H1 (cell line): ENCODE measurements at places on chromosomes 3 and 15.

DNA sequence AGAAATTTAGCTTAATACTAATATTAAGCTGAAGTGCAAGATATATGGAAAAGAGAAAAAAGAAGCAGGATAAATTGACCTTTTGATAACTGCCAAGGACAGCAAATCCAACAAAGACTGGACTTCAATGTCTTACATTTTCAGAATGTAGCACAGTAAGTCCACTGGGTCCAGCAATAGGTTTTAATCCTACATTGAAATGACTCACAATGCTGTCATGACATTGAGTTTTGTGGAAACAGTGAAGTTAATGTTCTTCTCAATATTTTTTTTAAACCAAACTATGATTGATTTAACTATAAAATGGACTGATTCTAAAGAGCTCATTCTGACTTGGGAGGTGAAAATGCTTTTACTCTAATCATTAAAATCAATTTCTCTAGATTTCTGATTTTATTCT lies 166.6 kb upstream of the ZNF717 start:
- no peaks in the 10 kb centered on the region for H3K4me1 ChIP-seq
- no peak overlapping the region for H3K27ac ChIP-seq
- DNase-seq = no peak
- H3K27me3 ChIP-seq = no peaks in the 10 kb centered on the region
- no peaks in the 10 kb centered on the region for H3K36me3 ChIP-seq

DNA sequence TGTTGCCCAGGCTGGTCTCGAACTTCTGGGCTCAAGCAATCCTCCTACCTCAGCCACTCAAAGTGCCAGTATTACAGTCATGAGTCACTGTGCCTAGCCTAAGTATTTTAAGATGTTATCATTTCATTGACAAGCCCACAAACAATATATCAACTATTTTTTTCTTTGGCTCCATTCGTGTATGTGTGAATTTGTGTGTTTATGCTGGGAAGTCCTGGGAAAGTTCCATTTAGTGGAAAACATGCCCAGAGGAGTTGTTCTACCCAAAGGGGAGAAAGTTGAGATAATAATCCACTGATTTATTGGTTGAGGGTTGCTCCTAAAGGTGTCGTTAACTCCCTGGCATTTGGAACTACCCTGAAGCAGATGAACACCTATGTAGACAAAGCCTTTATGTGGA lies 58.8 kb downstream of the KIF9 start:
- no peaks in the 10 kb centered on the region for H3K27me3 ChIP-seq
- H3K4me3 ChIP-seq = no peak overlapping the region
- H3K27ac ChIP-seq = no peak overlapping the region
- no peaks in the 10 kb centered on the region for H3K4me1 ChIP-seq

DNA sequence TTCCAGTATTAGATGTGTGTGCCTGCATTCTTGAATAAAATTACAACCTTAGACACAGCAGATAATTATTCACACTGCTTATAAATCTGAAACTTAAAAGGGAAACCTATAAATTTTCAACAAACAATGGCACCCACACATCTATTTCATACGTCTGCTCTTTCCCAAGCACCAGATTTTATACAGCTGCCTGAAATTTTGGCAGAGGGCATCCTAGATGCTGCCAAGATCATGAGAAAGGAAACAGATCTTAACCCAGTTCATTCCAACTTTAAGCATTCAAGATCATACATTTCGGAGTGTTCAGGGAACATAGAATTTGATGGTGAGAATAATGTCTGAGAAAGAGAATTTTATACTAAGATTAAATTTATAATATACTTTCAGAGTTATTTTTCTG lies 53.1 kb downstream of the CLDN1 start:
- H3K27ac ChIP-seq = no peak overlapping the region
- H3K4me3 ChIP-seq = no peak overlapping the region
- H3K4me1 ChIP-seq = no peaks in the 10 kb centered on the region
- no peak for DNase-seq
- no peaks in the 10 kb centered on the region for H3K27me3 ChIP-seq

- no peaks in the 10 kb centered on the region for H3K4me1 ChIP-seq
- peak; percentile 57 for DNase-seq
- no peak overlapping the region for H3K27ac ChIP-seq
- no peak overlapping the region for H3K4me3 ChIP-seq
- H3K27me3 ChIP-seq = no peaks in the 10 kb centered on the region
These were observed 9.6 kb upstream of the PSMD2 start for GRCh38 chr3:184289426-184289938.

GRCh38 chr3:140527156-140527555 lies 150.7 kb upstream of the TRIM42 start:
- no peak overlapping the region for H3K27ac ChIP-seq
- peaks cover 1% of the 10 kb centered on the region for H3K4me1 ChIP-seq
- H3K4me3 ChIP-seq = no peak overlapping the region
- no peaks in the 10 kb centered on the region for H3K27me3 ChIP-seq
